NCI-H1417 treated with DMSO at 0.1 percent for 48 hours (cell line): ENCODE measurements at places on chromosomes 7 and 10.

GRCh38 chr7:151814400-151815009, 62.4 kb downstream of the PRKAG2 start:
- no peak for DNase-seq

DNA sequence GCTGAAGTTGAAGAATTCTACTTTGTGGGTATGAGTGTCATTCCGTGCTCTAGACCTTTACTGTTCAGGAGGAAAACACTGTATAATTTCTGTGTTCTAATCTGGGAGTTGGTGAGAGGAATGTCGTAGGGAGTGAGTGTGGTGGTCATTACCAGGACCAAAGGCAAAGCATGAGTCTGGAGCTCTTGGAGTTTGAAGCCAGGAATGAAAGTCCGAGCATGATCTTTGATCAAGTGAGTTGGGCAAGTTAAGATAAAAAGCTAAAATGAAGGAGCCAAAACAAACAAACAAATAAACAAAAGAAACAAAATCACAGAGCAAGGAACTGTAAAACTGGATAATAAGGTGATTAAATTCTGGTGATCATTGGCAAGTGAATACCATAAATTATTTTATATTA, 161.4 kb downstream of the AGMO start:
- no peak for DNase-seq

GRCh38 chr10:6313111-6313895, 110.6 kb downstream of the PFKFB3 start:
- no peak for DNase-seq

- no peak for DNase-seq
Measured at GRCh38 chr10:12466704-12467305, 117.5 kb downstream of the CAMK1D start.

- no peak for DNase-seq
Measured at GRCh38 chr10:33136271-33136670, 178.2 kb upstream of the ITGB1 start.
